Progenitor cell of endocrine pancreas (in vitro differentiated cells): ENCODE measurements at places on chromosomes 3 and 15.

DNA sequence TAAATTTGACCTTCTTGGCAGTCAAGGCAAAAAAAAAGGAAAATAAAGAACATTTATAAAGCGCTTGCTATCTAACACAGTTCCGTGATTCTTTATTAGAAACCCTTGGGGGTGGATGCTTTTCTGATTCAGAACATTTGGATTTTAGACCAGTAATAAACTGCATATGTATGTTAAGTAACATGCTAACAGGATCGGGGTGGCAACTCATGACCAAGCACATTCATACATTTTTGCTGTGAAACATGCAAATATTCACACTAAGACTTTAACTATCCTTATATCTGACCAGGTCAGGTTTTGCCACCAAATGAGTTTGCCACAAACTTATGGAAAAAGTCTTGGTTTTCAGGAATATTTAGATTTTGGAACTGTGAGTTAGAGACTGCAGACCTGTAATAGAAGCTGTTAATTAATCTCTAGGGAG lies 30.4 kb upstream of the KLF13 start:
- no peak for DNase-seq

DNA sequence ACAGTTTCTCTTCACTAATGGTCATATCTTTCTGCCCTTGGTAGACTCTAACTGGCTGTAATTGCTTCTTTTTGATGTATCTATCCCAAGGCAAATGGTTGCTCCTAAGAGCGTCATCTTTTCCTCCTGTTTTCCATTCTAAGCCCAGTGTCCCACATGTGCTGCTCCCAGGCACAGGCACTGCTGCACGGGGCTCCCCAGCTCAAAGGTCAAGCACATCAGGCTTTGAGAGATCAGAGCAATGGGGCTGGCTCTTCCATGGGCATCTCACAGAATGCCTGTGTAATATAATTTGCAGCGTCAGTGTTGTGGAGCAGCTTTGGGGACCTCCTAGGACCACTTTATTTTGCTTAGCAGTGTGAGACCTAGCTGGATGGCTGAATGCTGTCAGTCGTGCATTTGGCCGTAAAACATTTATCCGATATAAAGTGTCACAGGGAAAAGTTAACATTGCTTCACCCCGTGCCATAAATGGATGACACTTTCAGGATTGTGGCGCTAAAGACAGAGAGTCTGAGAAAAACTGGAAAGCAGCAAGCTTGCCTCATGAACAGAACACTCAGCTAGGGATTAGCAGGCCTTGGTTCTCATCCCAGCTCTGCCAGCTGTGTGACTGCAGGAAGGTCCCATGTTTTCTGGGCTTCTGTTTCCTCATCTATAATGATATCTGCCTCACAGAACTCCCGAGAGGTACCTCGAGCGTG lies 277.5 kb upstream of the TBL1XR1 start:
- no peak for DNase-seq

DNA sequence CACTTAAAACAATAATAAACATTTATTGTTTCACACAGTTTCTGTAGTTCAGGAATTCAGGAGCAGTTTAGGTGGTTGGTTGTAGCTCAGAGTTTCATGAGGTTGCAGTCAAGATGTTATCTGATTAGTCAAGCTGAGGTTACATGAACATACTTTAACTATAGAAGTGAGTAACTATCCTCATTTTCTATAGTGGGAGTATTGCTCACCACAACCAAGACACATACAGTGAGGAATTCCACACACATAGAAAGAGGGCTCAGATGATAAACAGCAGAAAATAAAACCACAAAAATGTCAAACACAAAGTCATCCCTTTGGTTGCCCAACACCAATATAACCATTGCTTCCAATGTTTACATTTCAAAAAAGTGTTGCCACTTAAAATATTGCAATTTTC lies 13.6 kb downstream of the SCN11A start:
- DNase-seq, result no peak

DNA sequence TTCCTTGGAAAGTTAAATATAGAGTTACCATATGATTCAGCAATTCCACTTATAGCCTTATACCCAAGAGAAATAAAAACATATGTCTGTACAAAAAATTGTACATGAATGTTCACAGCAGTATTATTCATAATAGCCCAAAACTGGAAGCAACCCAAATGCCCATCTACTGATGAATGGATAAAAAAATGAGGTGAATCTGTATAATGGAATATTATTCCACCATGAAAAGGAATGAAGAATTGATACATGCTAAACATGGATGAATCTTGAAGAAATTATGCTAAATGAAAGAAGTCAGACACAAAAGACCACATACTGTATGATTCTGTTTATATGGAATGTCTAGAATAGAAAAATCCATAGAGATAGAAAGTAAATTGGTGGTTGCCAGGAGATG lies 61.4 kb downstream of the TTC23 start:
- no peak for DNase-seq

DNA sequence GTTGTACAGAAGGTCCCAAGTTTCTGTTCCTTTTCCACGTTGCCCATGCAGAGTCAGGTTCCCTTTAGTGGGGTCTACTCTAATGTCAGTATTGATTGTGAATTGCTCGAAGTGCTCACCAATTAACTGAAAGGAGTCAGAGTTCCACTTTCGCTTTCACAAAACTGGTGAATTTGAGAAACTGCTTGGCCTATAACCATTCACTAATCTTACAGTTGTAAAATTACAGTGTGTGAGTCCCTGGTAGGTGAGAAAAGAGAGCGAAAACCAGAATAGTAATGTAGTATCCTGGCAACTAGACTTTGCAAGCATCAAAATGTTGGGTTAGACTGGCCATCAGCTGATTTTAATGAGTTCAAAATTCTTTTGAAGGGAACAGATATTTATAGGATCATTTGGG lies 237.5 kb upstream of the CHRM5 start:
- no peak for DNase-seq

- no peak for DNase-seq
Measured at GRCh38 chr3:63492464-63492863, 160.0 kb upstream of the SNTN start.

- no peak for DNase-seq
Measured at GRCh38 chr3:129745253-129745652, 138.8 kb upstream of the PLXND1 start.

DNA sequence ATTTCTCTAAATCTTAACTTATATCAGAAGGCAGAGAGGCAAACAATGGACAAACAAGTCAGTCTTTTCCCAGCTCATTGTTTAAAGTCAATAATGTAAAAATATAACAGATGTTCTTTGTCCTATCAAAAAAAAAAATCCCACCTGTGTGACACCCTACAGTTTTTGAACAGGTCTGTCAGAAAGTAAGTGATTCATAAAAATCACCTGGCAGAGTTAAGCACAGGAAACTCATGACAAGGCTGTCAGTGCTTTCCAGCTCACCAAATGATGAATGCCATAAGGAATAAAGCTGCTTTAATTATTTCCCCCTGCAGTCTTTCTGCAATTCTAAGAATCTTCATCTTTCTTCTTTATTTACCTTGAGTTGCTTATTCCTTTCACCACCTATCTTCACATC lies 30.3 kb downstream of the ROBO1 start:
- no peak for DNase-seq

GRCh38 chr3:188106887-188107830 lies 46.8 kb upstream of the LPP start:
- DNase-seq, result no peak

DNA sequence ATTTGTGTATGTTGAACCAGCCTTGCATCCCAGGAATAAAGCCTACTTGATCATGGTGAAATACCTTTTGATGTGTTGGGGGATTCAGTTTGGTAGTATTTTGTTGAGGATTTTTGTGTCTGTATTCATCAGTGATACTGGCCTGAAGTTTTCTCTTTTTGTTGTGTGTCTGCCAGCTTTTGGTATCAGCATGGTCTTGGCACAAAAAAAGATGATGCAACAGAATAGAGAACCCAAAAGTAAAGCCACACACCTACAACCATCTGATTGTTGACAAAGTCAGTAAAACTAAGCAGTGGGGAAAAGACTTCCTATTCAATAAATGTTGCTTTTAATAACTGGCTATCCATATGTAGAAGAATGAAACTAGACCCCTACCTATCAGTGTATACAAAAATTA lies 77.6 kb downstream of the TCF12 start:
- DNase-seq, result no peak

DNA sequence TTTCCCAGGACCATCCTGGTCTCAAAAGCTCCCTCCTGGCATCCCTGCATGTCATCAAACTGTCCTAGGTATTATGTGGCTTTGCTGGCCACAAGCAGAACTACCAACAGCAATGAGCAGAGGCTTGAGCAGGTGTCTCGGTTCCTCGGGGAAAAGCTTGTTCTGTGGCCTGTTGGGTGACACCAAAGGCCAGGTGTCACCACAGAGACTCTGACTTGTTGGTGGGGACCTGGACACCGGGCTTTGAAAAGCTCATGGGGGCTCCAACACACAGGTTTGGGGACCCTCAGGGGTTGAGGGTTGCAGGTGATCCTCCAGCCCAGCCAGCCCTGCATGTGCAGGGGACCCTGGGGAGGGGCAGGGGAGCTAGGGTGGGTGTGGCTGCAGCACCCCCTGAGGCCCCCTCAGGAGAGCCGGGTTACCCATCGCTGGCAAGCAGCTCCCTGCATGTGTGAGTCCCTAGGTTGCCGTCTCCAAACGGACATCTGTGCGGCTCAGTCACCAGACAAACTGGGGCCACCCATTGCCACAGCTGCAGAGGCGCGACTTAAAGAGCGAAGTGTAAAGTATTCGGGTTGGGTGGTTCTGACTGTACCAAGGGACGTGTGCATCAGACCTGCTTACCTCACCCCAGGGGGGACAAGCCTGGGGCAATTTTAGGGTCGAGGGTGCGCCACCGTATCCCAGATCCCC lies 140.1 kb downstream of the CHSY1 start:
- no peak for DNase-seq

DNA sequence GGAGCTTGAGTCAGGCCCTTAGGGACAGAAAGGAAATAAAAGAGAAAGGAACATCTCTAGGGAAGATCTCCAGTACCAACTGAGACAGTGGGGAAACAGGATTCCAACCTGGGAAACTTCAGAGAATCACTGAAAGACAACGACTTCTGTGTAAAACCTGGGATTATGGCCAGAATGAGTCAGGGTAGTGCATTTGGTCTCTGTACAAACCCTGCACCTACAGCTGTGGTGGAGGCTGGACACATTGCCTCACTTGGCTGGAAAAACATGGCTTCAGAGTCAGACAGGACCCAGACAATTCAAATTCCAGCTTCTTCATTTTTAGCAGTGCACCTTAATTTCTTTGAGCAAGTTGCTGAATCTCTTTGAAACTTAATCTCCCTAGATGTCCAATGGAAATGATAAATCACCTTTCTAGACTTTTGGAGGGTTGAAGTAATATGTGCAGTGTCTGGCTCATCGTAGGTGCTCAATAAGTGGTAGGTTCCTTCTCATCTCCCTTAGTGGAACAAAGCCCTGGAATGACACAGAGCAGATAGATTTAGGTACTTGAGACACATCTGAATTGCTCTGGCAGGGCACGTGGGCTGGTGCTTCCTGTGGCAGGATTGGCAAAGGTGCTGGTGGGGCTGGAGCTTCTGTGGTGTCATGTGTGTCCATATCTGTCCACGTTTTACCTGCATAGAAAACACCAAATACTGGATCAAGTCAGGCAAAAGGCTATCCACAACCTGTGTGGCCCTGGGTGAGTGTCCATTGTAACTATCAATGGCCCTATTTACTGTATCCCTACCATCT lies 6.1 kb upstream of the CLSTN2 start:
- DNase-seq, result no peak

- DNase-seq, result no peak
Measured at GRCh38 chr15:85955501-85956391, 123.9 kb upstream of the AGBL1 start.

DNA sequence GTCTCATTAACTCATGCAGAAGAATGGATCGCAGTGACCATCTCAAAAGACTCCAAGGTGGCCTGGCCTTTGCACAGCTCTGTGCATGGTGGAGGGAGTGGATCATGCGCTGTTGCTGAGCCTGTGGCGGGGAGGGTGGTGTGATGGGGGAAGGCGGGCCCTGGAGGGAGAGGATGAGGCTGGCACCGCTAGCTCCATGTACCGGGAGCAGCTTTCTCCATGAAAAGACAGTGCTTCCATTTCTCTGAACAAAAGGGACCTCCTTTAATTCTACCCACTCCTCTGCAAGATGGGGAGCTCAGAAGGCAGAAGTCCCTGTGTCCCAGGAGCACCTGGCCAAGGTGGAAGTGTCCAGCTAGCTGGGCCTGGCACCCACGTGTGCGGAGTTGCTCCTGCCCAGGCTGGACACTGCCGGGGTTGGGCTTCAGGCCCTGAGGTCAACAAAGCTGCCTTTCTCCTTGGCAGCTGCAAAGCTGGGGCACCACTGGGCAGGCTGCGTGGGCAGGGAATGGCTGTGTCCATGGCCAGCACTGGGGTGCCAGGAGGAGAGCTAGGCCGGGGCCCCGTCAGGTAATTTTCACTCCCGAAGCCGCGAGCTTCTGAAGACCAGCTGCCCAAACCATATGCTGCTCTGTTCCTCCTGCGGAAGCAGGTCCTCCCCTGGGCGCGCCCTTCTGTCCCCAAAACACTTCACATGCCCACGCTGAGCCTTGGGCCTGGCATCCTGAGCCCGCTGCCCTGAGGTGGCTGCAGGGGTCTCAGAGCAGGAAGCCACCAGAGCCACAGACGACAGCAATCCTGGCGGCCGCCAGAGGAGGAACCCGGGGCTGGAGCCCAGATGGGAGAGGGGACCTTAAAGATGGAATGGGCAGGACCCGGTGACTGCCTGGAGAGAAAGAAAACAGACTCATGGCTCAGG lies 6.4 kb downstream of the MAP6D1 start:
- no peak for DNase-seq

DNA sequence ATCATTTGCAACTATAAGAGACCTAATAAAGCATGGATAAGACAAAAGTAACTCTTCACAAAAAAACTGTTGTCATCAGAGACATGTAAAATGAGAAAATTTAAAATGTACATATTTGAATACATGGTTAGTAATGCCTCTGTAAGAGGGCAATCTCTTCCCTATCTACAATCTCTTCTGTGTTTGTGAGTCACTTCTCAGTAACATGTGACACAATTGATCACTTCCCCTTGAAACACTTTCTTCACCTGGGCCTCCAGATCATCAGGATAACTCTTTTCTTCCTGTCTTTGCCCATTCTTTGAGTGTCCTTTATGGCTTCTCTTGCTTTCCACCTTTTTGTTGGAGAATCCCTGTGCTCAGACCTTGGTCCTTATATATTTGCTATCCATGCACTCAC lies 50.4 kb downstream of the TFDP2 start:
- no peak for DNase-seq

- DNase-seq, result no peak
Measured at GRCh38 chr3:134311693-134312071, 61.0 kb upstream of the RYK start.

GRCh38 chr3:160546727-160547126 lies 18.6 kb downstream of the KPNA4 start:
- no peak for DNase-seq

DNA sequence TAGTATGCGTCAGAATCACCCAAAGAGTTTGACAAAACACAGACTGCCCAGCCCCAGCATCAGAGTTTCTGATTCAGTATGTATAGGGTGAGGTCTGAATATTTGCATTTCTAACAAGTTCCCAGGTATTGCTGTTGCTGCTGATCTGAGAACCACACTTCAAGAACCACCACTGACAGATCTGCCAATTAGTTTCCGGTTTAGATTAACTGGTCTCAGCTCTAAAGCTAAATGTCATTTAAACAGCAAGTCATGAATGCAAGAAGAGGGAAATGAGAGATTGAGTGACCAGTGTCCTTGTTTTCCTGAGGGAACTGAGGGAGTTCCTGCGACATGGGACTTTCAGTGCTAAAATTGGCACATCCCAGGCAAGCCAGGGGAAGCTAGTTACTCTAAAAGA lies 305.0 kb downstream of the ZNF385D start:
- DNase-seq, result no peak

- DNase-seq, result no peak
Measured at GRCh38 chr15:67178569-67179210, 75.8 kb downstream of the AAGAB start.
